Epithelial cell of prostate (primary cell): ENCODE measurements at places on chromosomes 1 and 21.

- no peak for DNase-seq
Observed at GRCh38 chr1:42960566-42961311, 2.1 kb upstream of the SLC2A1 start.

DNA sequence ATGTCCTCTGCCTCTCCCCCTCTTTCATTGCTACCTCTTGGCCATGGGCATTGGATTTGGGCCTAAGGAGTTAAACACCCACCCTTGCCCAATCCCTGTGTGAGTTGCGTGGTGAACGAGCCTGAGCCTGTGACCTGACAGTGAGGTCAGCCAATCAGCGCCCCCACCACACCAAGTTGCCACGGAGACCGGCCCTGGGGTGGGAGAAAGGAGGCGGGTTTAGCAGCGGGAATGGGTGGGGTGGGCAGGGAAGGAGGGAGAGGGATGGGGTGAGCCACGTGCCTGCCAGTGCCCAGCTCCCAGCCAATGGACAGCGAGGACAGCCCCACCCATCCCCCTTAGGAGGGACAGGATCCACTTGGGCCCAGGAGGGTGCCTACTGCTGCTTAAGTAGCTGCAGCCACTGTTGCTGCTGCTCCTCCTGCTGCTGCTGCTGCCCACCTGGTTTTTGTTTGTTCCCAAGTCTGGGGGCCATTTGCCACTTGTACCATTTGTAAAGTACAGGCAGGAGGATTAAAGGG, 9.5 kb downstream of the ZBTB7B start:
- no peak for DNase-seq

GRCh38 chr1:247824023-247824422, at the start of gene OR14A16:
Gene OR14A16 (minus strand): TSS chr1:247824119. CDS start chr1:247815729, 8,390 bp downstream.
- no peak for DNase-seq

GRCh38 chr1:30842697-30843354, 65.7 kb downstream of the SDC3 start:
- DNase-seq: no peak

DNA sequence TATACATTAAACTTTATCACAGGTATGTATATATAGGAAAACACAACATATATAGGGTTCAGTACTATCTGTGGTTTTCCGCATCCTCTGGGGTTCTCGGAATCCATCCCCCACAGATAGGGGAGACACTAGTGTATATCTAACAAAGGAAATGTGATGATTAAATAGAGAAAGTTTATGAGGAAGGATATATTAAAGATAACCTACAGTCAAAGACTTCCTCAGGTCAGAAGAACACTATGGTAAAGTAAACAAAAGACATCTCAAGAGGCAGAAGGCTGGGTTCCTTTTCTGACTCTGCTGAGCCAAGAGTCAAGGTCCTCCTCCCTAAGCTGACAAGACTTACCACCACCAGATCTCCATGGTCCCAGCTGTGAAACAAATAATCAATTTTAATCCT, 12.1 kb downstream of the USP24 start:
- DNase-seq: no peak

GRCh38 chr1:225866981-225867380, 15.2 kb downstream of the TMEM63A start:
- DNase-seq: no peak

DNA sequence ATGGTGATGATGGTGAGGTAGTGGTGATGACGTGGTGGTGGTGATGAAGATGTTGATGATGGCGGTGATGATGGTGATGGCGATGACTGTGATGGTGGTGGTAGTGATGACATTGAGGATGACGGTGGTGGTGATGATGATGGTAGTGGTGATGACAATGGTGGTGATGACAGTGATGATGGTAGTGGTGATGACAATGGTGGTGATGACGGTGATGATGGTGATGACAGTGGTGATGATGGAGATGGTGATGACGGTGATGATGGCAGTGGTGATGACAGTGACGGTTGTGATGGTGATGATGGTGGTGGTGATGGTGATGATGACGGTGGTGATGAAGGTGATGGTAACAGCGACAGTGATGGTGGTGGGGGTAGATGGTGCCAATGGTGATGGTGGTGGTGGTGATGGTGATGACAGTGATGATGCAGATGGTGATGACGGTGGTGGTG, 39.4 kb downstream of the FAAP20 start:
- DNase-seq: no peak

DNA sequence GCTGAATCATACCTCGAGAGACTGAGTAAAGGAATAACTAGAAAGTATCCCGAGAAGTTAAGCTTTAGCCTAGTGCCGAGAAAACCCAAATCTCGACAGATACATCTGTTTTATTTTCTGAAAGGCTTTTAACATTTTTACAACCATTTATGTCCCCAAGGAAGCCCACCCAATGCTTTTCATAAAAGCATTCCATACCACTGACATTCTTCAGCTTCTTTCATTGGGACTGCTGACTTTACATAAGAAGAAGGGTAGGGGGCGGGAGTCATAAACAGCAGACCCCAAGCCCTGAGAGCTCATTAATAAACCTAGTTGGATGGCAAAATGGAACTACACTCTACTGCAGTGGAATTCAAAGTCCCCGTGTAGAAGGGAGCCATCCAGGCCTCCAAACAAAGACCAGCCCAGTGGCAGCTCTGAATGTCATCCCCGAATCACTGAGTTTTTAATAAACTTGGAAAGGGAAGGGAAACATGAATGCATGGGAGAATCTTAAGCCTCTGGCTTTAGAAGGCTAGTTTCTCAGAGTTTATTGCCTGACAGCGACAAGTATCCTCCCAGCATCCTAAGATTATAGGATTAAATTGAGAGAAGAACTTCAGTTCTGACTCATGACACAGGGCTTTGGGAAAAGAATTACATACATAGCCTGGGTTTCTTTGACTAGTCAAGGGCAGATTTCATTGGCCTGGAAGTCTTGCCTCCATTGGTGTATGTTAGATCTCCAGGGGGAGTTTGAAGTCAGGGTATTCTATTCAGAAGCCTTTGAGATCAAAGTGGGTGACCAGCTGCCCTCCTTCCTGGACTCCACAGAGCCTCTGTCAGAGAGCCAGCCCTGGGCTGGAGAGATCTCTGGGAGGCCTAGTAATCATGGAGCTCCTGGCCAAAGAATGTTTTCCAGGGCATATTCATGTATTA, 3.7 kb downstream of the ATF3 start:
- DNase-seq: no peak

DNA sequence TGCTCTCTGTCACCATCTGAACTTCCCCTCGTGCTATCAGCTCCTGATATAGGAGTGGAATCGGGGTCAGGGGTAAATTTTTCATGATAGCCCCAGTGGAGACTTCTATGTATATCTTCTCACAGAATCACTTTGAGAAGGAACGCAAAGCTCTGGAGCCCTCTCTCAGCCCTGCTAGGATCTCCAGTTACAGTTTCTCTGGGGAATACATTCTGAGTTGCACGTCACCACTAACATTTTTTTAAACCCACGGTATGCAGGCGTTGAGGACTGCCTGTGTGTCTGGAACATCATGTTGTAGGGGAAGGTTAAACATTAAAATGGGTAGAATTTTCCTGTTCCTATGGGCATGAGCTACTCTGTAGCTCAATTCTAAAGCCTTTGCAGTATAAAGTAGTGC, 116.4 kb upstream of the FAM78B start:
- DNase-seq: no peak

- DNase-seq: no peak
Observed at GRCh38 chr1:165635329-165635728, 4.3 kb downstream of the MGST3 start.

DNA sequence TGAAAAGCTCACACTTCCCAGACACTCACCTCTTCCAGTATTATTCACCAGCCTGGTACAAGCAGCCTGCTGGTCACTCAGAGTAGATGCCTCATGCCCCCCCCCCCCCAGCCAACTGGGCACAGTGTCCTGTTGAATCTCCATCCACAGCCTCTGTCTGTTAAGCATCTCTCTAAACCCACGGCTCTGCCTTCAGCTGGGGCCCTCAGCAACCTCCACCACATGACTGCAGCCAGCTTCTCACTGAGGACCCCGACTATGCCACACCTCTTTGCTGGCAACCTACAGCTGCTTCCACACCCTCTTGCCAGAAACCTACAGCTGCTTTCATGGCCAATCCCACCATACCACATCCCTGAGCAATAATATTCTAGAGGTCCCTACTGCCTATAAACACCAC, 113.1 kb downstream of the RHOU start:
- no peak for DNase-seq

DNA sequence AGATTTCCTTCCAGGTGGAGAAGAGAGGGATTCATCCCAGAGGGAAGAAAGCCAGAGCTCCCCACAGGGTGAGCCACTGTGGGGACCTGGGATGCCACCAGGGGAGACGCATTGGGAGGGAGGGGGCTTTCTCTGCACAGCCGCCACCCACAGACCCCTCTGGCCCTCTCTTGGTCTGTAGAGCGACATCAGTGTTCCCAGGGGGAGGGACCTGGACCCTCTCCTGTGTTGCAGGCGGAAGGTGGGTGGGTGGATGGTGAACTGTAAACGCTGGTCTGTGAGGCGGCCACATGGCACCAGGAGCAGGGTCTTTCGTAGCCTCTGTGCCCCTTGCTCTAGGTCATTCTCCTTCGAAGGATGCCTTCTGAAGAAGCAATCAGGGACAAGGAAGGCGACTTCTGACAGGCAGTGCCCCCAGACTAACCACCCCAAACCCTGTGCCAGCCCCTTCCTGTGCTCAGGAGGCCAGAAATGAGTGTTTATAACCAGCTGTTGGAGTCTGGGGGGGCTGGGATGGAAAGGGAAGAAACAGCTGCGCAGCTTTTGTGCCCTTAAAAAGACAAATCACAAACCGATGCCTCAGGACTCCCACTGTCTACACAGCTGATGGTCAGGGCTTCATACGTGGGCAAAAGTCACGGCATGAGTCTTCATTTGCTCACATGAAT, 121.4 kb upstream of the ZBTB40 start:
- no peak for DNase-seq

GRCh38 chr1:869499-870244, 54.1 kb upstream of the SAMD11 start:
- DNase-seq: no peak

DNA sequence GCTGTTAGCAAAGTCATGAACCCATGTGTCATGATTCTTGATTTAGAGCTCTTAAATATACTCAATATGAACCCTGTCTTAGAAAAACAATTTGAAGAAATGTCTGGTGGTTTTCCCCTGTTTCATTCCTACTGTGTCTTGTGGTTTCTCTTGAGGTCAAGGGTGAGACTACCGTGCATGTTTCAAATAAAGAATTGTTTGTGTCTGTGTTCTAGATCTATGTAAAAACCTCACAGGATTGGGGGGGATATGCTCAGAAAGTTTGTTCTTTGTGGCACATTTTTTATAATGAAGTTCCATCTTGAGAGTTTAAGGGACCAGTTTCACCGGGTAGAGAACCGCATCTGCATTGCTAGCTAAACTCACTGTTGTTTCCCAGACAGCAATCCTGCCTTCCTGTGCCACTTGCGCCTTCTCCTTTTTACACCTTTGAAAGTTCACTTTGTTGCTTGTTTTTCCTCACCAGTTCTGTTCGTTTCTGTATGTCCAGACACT, 30.9 kb upstream of the CACYBP start:
- DNase-seq: no peak

DNA sequence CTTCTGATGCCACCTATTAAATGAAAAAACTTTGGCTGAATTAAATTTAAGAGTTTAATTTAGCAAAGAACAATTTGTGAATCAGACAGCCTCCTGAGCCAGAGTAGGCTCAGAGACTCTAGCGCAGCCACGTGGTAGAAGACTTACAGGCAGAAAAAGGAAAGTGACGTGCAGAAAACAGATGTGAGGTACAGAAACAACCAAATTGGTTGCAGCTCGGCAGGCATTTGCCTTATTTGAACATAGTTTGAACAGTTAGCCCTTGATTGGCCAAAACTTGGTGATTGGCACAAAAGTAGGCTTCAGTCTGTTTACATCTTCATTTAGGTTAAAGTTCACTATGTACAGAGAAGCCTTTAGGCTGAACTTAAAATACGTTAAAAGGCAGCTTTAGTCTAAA, 22.9 kb downstream of the TCP10L start:
- no peak for DNase-seq

DNA sequence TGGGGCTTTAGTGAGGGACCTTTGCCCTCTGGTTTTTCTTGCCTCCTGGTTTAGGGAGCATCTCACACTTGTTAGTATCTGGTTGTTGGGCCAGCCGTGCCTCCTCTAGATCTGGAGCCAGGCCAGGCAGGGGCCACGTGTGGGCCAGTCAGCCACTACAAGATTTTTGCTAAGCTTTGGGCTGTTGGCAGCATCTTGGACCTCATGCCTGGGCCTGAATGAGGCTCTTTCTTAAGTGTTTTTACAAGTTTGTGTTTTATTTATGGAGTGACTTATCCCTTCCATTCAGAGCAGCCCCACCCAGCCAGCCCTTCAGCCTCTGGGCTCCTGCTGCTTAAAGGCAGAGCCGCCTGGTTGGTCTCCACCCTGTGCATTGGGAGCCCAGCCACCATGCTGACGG, 1.6 kb upstream of the SH3BGRL3 start:
- peak; percentile 95 for DNase-seq

DNA sequence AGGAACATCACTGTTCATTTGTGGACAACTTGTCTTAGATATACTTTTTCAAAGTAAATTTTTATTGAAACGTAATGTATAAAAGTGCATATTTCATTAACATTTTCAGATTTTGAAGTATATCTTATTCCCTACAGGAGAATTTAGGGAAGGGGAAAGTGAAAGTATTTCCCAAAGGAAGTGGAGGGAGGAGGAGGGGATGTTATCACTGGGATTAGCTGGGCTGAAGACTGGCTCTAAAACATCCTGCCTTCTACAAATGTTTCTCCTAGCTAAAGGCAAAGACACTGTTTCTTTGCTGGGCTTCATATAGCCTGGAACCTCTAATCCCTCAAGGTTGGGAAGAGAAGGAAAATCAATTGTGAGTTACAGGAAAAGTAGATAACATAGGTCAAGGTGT, 7.1 kb upstream of the ZNF697 start:
- no peak for DNase-seq

DNA sequence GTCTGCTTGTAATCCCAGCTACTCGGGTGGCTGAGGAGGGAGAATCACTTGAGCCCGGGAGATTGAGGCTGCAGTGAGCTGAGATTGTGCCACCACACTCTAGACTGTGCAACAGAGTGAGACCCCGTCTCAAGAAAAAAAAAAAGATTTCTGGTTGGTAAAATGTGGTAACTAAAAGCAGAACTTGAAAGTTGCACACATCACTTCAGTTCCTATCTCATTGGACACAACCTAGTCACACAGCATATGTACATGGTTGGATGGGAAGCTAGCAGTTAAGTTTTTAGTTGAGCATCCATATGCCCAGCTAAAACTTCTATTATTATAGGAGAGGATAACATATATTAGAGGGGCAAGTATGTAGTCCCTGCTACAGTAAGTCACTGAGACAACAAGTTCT, 22.1 kb downstream of the BCAS2 start:
- no peak for DNase-seq

GRCh38 chr1:40796939-40797667, 13.5 kb downstream of the KCNQ4 start:
- DNase-seq: no peak
